ENCODE measurements at places on chromosomes 5 and 9.

GRCh38 chr9:105621001-105621400, 41.3 kb upstream of the TAL2 start:
- DNase-seq = no peak

DNA sequence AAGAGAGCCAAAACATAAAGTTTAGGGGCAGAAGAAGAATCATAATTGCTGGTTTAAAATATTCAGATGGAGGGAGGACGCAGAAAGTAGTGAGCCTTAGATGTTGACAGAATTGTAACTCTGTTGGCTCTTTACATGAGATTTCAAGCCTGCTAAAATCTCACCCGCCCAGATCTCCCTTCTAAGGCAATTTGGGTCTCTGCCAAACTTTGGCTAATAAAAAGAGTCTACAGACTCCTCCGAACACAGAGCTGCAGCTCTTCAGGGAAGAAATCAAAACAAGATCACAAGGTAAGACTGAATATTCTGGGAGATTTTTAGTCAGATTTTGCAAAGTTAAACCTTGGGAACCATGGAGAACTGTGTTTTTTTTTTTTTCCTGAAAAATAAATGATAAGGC, at the start of gene IL33:
Gene IL33, plus strand, starts transcription at position 246 of the 400 bp plus-strand sequence. CDS start 25,888 bp downstream, outside the sequence.
- no peak for DNase-seq

DNA sequence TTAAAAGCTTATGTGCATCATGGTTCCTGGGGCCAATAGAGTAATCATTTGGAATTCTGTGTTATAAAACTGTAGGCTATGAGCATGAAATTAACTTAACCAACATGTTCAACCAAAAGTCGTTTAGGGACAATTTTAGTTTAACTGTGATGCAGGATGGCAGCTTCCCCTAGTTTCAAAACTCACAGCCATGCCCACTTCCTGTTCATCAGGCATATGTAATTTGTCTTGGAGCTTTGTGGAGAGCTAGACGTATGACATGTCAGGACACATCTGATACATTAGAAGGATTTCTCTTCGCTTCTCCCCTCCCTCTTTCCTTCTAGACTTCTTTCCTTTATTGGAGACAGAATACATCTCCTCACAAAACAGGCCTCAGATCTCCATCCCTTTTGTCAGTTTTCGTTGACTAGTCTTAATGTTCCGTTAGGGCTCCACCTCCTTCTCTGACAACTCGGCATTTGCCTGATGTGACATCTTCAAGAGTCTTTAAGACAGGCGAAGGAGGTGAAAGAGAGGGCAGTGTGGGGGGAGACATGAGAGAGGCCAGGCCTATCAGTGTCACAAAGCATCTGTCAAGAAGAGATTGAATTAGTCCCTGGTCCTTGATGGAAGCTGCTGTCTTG, 176.0 kb downstream of the MSX2 start:
- DNase-seq = no peak

DNA sequence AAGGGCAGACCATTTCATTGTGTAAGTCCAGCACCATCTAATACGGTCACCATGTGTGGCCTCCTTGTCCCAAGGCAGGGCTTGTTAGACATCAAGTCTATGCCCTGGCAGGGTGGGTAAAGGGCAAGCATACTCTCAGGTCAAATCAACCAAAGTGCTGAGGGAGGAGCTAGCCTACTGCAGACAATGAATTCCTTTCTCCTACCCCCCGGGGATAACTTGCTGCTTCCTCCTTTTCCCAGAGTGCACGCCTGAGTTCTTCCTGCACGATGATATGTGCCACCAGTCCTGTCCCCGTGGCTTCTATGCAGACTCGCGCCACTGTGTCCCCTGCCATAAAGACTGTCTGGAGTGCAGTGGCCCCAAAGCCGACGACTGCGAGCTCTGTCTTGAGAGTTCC, 71.4 kb downstream of the RFK start:
- DNase-seq = no peak

DNA sequence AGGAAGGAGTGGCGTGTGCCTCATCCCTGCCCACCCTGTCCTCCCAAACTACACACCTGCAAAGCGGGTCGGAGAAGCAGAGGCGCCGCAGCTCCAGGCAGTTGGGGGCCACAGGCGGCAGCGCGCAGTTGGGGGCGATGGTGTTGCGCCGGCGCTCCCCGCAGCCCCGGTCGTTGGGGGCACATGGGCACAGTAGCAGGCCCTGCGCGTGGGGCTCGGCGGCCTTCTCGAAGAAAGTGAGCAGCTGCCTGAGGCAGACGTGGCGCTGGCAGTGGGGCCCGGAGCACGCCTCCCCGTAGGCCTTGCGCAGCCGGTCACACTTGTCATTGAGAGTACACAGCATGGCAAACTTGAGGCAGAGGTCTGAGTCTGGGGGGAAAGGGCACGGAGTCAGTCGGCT, 16.8 kb downstream of the GFRA3 start:
- DNase-seq = no peak

Measured in 8988T (cell line).